ENCODE measurements at places on chromosomes 12 and 14.
A peak's percentile ranks its signal among the peaks of the same experiment; 100 is the strongest.

- no peak for DNase-seq
These were observed 16.1 kb downstream of the PIGH start for GRCh38 chr14:67583711-67584644.

- no peak for DNase-seq
These were observed 5.1 kb upstream of the EIF5 start for GRCh38 chr14:103328941-103329340.

- no peak for DNase-seq
These were observed 124.8 kb downstream of the TMTC3 start for GRCh38 chr12:88266806-88267360.

GRCh38 chr12:18267427-18268099 is 6.2 kb downstream of the PIK3C2G start:
- DNase-seq, result no peak

DNA sequence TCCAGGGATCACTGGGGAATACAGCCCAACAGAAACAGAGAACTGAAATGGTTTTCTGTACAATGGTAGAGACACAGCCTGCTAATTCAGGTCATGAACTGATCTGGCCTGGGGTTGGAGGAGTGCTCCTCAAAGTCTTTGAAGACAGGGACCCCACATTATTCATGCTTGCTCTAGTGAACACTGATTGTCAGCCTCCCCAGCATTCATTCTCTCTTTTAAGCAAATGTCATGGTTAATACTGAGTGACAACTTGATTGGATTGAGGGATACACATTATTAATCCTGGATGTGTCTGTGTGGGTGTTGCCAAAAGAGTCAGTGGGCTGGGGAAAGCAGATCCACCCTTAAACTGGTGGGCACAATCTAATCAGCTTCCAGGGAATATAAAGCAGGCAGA is 288.4 kb upstream of the NOS1 start:
- no peak for DNase-seq

DNA sequence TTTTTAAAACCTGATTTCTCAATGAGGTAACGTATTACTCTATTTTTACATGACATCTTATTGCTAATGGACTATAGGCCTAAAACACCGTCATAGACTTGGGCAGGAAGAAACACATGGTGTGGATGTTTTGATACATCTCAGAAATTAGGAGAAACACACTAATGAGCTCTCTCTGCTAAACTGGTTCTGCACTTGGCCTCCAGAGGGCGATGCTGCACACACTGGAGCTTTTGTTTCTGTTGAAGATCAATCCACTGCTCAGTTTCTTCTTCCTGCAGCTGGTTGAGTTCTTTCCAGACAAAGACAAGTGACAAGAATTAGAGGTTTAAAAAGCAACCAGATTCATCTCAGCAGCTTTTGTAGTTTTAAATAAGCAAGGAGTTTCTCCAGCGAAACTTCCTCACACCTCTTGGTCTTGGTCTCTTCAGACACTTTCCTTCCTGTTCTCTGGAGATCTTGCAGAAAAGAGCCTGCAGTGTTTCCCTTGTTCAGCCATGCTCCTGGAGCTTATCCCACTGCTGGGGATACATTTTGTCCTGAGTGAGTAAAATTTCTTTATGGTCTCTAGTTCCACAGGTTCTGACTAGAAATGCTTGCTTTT is 178.5 kb upstream of the OR4E1 start:
- DNase-seq, result peak; percentile 63

DNA sequence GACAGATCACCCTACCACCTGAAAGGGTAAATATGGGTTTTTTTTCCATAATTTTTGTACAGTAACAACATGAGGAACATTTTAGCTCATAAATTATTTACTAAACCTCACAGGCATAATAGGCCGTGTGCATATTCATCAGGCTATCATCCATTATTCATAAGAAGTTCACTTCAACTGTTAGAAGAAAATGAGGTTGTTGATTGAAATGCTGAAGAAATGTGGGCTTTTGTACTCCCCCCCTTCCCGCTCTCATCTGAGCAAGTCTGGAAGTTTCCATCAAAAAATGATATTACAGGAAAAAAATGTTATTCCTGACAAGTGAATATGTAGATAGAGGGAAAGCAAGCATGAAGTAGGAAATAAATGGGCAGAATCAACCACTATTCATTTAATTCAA is 7.9 kb upstream of the POU6F1 start:
- DNase-seq, result no peak

GRCh38 chr14:74583689-74584434 is 28.2 kb downstream of the LTBP2 start:
- DNase-seq, result peak; percentile 23

DNA sequence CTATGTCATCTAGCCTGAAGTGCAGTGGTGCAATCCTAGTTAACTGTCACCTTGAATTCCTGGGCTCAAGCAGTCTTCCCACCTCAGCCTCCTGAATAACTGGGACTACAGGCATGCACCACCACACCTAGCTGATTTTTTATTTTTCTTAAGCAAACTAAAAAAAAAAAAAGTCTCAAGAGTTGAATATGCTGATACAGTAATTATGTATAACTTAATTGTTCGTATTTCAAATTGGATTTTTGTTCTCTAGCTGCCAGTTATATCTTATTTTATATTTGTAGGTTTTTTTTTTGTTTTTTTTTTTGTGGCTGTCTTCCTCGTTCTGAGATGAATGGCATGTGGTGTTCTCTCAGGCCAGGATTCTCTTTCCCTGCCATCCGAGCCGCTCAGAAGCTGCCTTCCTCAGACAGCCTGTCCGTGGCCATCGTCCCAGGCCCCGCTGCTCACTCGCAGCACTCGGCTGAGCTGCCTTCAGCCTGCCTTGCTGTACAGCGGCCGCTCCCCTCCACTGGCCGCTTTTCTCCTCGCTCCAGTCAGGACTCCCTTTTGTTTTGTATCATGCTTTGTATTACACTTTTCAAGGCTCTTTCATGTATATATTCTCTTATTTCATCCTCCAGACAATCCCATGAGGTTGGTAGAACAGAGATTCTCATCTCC is 53.3 kb downstream of the WDR20 start:
- DNase-seq, result no peak

DNA sequence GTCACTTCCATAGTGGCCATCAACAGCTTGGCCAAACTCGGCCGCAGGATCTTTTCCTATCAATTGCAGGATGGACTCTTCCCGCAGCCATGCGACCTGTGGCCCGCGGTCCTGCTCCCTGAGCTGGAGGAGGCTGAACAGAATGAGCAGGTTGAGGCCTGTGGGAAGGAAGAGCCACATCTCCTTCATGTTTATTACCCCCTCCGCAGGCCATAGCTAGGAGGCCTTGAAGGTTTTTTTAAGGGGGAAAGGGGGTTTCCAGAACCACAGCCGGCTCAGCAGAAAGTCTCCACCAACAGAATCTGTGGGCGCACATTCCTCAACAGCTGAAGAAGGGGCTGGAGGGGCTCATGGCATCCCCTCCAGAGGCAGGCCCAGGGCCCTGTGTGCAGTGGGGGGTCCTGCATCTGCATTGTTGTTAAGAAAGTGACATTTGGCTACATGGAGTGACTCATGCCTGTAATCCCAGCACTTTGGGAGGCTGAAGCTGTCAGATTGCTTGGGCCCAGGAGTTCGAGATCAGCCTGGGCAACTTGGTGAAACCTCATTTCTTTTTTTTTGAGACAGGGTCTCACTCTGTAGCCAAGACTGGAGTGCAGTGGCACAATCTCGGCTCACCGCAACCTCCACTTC is 25.2 kb upstream of the PPP1R13B start:
- no peak for DNase-seq

DNA sequence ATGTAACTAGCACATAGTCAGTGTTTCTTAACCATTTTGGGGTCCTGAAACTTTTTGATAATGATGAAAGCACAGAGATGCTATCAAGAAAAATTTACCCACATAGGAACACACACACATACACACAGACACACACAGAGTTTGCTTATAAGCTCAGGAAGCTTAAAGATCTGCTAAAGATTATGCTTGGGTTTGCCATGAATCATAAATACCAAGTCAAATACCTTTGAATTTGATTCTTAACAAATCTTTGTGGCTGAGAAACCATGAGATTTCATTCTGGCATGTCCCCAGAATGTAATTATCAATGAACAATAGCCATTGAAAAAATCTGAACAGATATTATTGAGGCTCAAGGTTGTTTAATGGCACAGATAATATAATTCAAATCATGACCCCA is 89.2 kb downstream of the NTS start:
- no peak for DNase-seq

- no peak for DNase-seq
These were observed 66.2 kb downstream of the NTF3 start for GRCh38 chr12:5498076-5498475.

DNA sequence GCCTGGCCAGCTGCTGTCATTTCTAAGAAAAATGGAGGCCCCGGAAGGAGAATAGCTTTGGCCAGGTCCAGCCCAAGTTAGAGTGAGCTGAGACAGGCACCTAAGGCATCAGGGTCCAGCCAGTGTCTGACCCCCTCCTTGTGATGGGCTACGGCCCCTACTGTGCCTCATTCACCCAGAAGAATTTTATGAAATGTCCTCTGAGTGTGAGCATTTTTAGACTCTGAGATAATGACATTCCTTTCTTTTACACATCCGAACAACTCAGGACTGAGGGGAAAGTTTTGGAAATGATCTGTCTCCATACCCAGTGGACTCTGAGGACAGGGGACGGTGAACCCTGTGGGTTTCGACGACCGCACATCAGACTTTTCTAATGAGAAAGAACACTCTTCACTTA is 50.4 kb downstream of the SLC24A4 start:
- DNase-seq, result no peak

DNA sequence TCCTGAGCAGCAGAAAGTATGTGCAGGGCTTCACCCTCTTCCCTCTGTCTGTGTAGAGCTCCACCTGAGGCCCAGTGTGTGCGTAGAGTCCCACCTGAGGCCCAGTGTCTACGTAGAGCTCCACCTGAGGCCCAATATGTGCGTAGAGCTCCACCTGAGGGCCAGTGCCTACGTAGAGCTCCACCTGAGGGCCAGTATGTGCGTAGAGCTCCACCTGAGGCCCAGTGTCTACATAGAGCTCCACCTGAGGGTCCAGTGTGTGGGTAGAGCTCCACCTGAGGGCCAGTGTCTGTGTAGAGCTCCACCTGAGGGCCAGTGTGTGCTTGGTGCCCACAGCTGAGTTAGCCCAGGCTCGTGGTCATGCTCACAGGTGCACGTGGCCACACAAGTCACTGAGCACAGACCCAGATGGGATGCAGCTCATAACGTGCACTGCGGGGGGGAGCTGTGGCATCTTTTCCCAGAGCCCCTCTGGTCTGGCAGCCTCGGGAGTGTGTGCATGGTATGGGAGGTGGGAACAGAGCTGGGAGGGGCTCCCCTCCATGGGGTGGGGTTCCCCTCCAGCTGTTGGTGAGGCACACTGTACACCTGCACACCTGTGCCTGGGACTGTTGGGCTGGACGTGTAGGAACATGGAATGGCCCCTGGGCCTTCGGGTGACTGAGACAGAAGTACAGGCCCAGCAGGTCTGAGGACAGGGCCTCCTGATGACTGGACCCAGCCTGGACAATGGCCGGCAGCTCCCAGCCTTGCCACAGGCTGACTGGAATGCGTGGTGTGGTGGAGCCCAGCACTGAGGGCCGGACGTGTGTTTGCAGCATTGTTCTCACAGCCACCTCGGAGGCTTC is 20.1 kb downstream of the PACS2 start:
- no peak for DNase-seq

DNA sequence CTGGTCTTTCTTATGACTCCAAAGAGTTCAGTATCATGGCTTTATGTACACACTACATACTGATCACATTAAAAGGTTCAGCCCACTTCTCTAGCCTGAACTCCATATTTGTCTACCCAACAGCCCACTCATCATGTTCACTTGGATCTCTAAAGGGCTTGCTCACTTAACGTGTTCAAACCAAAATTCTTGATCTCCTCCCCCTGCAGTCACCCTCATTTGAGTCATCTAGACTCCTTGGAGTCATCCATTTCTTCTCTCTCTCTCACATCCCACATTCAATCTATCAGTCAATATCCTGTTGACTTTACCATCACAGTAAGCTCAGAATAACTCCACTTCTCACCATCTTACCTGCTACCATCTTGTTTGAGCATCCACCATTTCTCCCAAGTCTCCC is 148.4 kb upstream of the ARID2 start:
- DNase-seq, result no peak

- DNase-seq, result no peak
These were observed 13.0 kb downstream of the FGD6 start for GRCh38 chr12:95204141-95204866.

DNA sequence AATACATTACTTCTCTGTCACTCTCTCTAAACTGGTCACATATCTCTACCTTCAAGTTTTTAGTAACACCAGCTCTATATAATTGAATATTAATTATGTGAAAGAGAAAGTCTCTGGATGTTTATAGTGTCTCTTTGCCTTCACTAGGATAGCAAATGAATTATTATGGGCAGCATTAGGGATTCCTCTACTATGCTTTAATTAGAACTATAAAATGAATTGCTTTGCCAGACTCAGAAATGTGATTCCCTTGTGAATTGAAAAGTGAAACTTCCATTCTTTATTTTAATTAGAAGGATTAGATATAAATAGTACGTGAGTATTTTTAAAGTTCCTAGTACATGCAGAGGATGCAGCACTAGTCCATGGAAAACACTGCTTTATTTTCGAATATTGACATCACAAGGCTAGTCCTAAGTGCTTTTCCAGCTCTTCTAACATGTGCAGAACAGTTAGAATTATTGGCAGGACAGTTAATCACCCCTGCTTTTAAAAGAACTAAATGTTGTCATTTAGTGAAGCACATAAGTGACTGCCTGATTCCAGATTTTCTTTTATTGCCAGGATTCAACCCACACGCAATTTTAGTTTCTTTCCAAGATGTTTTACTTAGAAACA is 23.0 kb upstream of the REP15 start:
- DNase-seq, result no peak

- no peak for DNase-seq
These were observed 223.7 kb downstream of the PELI2 start for GRCh38 chr14:56341766-56342493.

GRCh38 chr12:56241424-56242303 is 11.8 kb downstream of the SLC39A5 start:
- DNase-seq, result no peak

GRCh38 chr14:53956427-53957201 is at the start of gene BMP4:
Gene BMP4 (minus strand): TSS chr14:53956825. CDS start chr14:53952222, 4,603 bp downstream.
- DNase-seq, result no peak

GRCh38 chr14:100730581-100730980 is 3.9 kb downstream of the DLK1 start:
- no peak for DNase-seq

DNA sequence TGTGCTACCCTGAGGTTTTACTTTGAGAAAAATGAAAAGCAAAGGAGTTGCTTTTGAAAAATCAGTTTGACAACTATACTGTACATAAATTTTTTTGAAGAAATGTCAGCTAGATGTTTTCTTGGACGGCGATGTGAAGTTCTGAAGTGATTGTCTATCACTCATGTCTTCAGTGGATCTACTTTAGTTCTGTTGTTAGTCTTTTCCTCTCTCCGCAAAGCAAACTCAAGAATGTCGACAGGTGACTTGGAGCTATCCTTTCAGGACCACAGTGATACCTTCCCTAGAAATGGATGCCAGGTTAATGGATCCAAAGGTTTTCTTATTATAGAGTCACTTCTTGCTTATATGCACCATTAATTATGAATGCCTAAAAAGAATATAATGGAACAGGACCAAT is 1.2 kb downstream of the PTPRO start:
- no peak for DNase-seq

Measured in stimulated activated CD4-positive, alpha-beta T cell treated with anti-CD3 and anti-CD28 coated beads, Interleukin-12 subunit alpha, Interleukin-12 subunit beta, amount 100 ng/mL, for 4 hours (primary cell).